ENCODE measurements at places on chromosomes 7 and 10.

DNA sequence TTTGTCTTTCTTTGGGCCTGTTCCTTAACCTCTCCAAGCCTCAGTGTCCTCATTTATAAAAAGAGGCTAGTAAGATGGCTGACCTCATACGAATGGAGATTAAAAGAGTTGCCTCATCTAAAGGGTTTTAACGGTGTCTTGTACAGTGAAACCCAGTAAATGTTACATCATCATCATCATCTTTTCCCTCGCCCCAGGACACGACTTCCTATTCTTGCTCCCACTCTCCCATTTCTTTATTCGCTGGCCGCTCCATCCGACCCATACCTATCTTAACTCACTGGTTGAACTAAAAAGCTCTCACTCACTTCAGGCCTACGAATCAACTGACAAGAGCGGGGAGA lies 554 bp downstream of the FRA10AC1 start:
- DNase-seq, result no peak

- DNase-seq, result no peak
Observed at GRCh38 chr10:132468216-132468615, 69.4 kb upstream of the INPP5A start.

- DNase-seq, result no peak
Observed at GRCh38 chr10:60444494-60445064, 54.9 kb upstream of the ANK3 start.

- no peak for DNase-seq
Observed at GRCh38 chr10:44205067-44205466, 179.8 kb downstream of the CXCL12 start.

DNA sequence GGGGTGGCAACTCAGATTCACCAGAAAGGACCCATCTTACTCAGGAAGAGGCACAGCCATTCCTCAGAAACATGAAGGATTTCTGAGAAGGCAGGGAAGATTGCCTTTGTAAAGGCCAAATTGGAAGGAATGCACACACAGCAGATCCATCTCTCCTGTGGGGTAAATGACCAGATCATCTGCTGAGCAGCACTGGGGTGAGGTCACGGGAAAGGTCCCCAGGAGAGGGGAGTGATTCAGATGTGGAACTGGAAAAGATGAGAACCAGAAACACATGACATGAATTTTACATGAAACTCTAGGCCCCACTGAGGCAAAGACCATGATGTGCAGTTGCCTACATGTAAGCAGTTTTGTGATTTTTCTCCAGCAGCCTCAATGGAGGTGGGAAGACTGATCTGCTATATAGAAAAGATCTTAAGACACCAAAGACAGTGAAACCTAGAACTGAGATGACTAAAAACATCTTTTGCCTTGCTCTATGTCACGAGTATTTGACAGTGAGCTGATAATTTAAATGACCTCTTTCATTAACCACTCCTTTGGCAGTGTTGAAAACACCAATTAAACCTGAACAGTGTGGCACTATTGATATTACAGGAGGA lies 91.6 kb downstream of the AMPH start:
- DNase-seq, result no peak

- DNase-seq, result no peak
Observed at GRCh38 chr7:2287745-2288144, 26.5 kb downstream of the SNX8 start.

Measured in mucosa of descending colon (tissue), 3 donors.